NCI-H146 (cell line): ENCODE measurements at places on chromosomes 4 and X.

- DNase-seq: no peak
Observed at GRCh38 chrX:2969021-2969420, 37.3 kb upstream of the ARSH start.

DNA sequence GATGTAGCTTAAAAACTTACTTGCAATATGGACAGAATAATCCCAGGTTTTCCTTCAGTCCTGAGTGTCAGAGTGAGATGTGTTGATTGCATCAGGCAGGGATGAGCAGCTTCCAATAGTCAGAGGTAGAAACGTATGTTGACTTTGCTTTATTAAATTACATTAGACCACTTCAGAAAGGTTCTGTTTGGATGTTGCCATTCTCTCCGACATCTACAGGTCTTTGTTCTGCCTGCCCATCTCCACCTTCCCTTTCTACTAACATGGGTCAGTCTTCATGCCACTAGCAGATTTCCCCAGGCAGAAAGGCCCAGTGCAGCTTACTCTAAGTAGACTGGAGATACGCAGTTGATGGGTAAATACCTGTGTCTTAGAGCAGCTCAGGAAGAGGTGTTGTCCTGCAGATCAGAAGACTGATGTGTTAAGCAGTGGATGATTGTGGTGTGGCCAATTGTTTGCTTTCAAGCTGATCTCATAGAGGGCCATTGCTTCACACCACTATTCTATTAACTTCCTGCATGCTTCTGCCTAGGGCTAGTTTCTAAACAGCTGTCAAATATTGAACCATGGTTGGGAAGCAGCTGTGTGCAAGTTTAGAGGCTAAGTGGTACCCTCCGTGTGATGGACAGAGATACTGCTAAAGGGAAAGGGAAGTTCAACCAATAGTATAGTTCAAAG lies 1.8 kb downstream of the FRMPD4 start:
- peak; percentile 74 for DNase-seq

DNA sequence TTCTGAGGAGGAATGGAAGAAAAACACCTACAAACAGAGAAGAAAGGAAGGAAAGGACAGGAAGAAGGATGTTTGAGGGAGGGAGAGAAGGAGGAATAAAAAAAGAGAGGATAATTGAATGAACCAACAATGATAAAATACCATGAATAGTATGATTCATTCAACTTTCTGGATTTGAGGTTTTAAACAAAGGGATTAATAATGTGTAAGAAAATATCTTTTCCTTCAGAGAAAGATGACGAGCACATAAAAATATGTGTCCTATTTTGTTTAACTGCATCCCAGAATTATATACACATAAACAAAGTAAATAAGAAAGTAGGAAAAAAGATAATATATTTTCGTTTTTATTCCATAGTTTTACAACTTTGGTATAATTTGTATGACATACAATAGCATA lies 1380.4 kb downstream of the STIM2 start:
- DNase-seq: no peak

DNA sequence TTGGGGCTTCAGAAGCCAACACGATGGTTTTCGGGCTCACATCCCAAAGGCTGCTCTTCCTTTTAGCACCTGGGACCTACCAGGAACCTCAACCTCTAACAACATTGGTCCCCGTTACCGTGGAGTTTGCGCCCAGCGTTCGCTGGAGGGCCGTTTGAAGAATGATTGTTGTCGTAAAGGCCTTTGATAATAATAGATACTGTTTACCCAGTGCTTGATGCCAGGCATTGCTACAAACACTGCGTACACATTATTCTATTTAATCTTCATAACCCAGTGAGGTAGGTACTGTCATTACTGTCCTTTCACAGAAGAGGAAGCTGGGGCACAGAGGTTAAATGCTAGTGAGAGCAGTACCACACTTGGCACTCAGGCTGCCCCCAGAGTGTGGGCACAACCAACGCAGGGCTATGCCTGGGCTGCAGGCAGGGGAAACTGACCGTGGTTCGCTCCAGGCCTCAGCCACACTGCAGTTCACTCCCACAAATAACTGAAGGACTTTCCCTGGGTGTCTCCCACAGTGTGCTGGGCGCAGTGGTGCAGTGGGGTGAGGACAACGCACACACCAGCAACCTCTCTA lies 1.0 kb upstream of the ACSL1 start:
- DNase-seq: peak; percentile 37

DNA sequence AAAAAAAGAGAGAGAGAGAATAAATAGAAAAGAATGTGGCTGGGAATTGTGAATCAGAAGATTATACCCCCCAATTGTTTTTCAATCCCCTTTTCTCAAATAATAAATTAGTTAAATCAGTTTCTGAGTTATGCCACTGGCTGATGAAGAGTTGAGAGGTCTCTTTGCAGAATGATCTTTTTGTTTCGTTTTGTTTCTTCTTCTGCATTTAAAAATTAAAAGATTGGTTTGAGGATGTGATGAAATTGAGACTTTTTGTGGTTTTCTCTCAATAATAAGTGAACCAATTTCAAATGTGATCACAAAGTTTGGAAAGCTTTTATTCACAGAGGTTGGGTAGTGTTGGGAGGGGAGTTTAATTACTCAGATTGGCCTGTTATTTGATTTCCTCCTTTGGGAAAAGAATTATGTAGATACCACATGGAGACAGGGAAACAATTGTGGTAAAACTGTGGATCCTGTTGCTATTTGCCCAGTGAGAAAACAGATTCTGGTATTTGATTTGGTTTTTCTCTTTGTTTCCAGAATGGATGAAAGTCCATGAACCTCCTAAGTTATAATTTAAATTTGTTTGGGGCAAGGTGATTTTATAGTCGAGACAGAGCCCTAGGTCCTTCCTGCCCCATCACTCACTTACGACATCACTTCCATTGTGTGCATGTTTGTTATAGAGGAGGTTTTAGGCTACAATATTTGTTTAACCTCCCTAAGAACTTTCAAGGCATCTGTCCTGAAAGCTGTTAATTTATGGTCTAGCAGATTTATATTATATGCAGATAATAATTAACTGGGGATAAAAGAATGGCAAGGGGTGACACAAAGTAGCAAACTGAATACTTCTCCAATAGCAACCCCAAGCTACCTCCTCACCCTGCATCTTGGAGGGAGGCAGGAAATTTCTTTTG lies 92.0 kb upstream of the BMPR1B start:
- DNase-seq: no peak

- no peak for DNase-seq
Observed at GRCh38 chr4:79689740-79690139, 281.7 kb upstream of the GK2 start.

- no peak for DNase-seq
Observed at GRCh38 chr4:6335040-6335590, 65.5 kb downstream of the WFS1 start.

GRCh38 chr4:151469970-151470369 lies 61.0 kb downstream of the FHIP1A start:
- DNase-seq: no peak

DNA sequence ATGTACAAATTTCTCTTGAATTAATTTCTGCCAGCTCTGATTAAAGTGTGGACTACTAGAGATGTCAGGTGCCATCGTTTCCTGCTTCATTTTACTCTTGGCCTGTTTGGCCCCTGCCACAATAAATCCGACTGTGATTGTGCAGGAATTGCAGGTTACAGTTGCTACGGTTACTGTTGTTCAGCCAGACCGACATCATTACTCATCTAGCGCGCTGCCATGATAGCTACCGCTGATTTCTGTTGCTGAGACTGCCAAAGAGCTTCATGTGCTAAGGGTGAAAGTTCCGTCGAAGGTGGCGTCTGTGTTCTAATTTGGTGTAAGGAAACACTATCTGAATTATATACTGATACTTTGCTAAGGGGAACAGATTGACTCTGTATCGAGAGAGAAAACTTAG lies 22.1 kb downstream of the SLIT2 start:
- DNase-seq: no peak
